ENCODE measurements at places on chromosomes 1 and 21.

DNA sequence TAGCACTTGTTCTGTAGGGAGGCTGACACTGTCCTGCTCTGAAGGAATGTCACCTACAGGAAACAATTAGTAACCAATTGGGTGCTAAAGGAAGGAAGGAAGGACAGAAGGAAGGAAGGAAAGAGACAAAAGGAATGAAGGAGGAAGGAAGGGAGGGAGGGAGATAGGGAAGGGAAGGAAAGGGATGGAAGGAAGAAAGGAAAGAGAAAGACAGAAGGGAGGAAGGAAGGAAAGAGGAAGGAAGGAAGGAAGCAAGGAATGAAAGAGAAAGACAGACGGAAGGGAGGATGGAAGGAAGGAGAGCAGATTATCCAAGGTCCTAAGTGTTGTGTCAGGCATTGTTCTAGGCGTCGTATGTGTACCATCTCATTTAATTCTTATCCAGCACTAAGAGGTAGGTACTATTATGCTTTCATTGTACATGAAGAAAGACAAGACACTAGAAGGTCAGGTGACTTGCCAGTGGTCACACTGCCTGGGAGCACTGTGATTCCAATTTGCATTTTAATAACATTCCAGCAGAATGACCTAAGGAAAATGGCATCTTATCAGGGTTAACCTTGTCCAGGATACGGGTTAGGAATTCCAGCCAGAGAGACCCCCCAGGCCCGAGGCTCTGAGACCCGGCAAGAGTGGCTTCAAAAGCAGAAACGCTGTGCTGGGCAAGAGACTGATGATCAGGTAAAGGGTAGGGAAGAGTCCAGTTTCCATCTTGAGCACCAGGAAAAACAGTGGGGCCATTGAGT lies 29.6 kb downstream of the CLIC6 start:
- no peak for DNase-seq

DNA sequence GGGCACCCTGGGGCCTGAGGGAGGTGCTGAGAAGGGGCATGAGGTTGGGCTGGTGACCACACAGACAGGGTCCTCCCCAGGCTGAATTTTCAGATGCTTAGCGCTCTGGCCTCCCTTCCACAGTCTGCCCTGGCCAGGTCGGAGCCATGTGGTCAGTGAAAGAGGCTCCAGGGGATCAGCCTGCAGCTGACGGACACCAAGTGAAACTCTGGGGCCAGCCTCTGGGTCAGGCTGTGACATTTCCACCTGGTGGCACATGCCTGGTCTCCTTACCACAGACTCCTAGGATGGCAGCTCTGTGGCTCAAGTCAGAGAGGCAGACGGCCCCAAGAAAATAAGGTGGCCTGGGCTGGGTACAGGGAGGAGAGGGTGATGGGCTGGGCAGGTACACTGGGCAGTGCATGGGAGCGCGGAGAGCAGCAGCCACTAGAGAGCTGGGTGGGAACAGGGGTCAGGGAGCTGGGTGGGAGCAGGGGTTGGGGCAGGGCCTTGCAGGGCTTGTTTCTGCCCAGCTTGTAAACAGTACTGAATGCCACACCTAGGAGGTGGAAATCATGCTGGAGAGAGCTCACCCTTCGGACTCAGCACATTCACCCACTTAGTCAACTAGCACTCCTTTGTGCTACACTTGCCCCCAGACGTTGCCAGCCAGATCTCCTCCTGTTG lies 20.7 kb upstream of the ADARB1 start:
- no peak for DNase-seq

GRCh38 chr1:1550591-1551432 lies 10.4 kb upstream of the TMEM240 start:
- DNase-seq: peak; percentile 68

GRCh38 chr1:70961374-70961975 lies 86.1 kb downstream of the PTGER3 start:
- no peak for DNase-seq

DNA sequence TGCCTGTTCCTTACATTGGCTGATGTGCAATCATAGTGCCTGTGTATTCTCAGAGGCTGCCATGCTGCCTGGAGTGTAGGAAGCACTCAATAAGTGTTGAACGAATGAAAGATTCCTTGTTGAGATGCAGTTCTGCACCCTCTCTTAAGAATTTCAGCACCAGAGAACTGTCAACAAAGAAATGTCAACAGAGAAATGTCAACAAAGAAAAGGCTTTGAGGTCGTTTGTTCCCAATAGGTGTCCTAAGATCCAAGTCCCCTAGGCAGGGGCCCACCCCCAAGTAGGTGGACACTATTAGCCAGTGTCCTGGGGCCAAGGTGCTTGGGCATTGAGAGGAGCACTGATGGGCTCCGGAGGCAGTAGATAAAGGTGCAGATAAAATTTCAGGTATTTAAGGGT lies 12.6 kb downstream of the KCND3 start:
- no peak for DNase-seq

DNA sequence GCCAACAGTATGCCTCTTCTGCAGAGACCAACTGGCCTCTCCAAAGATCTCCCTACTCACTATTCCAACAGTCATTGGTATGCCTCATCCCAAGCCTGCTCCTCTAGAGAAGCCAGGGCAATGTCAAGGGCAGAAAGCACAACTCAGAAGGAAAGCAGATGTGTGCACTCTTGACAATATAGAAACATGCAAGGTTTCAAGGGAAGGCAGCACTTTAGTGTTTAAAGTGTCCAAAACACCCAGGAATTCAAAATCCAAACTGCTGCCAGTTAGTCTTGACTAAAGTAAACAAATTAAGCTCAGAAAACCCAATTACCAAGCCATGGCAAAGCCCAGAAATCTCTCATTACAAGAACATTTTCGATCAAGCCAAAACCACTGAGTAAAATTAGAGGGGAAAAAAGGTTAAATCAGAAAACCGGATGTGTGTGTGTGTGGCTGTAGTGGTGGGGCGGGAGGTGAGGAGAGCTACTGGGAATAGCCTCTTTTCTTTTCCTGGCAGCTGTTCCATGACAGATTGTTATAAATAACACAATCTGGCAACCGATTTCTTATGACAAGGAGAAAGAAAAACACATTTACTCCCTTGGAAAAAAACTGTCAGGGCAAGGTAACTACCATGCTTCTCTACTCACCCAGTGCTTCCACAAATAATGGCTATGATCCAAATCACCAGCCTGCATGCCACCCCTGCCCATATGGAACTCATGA lies 39.2 kb downstream of the EIF2B3 start:
- peak; percentile 70 for DNase-seq

DNA sequence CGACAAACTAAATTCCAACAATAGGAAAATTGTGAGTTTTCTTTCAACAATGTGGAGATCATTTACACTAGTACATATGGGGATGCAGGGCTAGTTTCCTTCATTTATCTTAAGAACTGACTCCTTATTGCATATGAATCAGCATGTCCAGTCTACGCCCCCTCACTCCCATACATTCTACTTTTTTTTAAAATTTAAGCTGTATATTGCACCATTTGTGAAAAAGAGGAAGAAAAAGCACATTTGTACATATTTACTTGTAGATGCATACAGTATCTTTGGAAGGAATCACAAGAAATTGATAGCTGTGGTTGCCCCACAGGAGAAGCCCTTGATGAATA lies 15.9 kb downstream of the VPS26C start:
- no peak for DNase-seq

- DNase-seq: no peak
Observed at GRCh38 chr1:84635429-84635828, 54.8 kb downstream of the SSX2IP start.

DNA sequence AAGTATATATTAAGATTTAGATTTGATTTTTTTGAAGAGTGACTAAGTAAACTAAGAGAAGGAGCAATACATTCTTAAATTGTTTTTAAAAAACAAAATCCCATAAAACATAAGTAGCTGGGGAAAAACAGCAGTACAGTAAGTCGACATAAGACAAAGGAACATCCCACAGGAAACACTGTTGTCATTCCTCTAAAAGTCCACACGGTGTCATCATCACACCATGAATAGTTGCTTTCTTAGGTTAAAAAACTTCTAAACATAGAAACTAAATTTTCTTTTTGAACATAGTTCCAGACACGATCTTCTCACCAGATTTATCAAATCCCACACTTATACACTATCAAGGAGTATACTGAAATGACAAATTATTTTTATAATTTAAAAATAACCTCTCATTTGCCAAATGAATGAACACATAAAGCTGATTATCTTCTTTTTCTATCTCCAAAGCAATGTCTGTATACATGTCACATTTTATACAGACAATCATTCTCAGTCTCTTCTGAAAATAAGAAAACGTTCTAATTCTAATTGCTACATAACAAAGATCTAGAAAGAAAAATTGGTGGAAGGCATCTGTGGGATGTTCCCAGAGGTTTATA lies 15.8 kb downstream of the ODF2L start:
- DNase-seq: peak; percentile 62

DNA sequence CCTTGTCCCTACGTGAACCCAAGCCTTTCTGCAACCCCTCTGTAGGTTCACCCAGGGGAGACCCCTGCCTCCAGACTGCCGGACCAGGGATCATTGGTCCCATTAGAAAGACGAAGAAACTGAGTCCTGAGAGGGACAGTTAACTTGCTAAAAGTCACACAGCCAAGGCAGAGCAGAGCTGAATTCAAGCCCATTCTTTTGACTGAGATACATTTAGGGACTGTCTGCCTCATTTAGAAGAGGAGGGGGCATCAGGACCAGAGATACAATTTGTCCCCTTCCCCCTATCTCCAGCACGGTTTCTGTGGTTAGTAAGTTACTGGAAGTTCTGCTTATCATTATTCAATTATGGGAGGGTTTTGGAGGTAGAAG lies 19.1 kb downstream of the KCNQ4 start:
- DNase-seq: no peak

GRCh38 chr21:28516991-28517592 lies 475.6 kb downstream of the LTN1 start:
- DNase-seq: no peak

DNA sequence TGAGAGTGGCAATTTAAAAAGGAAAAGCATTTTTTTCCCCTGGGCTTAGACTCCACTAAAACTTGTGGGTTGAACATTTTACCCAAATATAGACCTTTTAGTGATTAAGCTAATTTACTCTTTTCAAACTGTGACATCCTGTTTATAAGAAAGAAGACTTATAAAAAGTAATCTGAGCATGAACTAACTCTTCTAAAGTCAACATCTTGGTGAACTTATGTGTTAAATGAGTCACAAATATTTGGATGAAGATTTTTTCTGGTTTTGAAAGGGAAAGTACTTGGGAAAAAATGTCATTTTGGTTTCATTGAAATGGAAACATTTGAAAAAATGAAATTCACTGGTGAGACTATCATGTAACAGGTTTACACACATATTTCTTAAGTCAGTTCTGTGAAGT lies 109.8 kb downstream of the KCNK2 start:
- peak; percentile 14 for DNase-seq

- DNase-seq: no peak
Observed at GRCh38 chr1:22166439-22166838, 23.5 kb upstream of the WNT4 start.

Measured in AG20443 (cell line).